ENCODE measurements at places on chromosomes 4 and X.

DNA sequence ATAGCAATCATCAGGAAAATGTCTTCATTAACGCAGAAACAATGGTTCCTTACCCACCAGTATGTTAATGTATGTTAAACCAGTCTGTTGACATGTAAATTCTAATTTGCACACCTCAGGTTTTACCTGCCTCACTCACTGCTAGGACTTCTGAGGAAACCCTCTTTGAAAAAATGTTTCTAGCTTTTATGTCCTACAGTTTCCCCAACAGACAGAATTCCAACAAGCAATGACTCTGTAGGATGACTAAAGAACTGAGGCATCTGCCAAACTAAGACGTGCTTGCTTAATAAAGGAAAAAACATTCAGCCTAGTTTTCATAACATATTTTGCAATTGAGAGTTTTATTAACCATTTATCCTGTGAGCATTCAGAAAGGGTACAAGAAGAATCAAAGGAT lies 20.6 kb upstream of the SOX3 start:
- DNase-seq = no peak

- DNase-seq = no peak
These were observed 147.5 kb downstream of the TSPAN5 start for GRCh38 chr4:98510757-98511517.

- no peak for DNase-seq
These were observed 37.2 kb downstream of the CXXC4 start for GRCh38 chr4:104457308-104457981.

DNA sequence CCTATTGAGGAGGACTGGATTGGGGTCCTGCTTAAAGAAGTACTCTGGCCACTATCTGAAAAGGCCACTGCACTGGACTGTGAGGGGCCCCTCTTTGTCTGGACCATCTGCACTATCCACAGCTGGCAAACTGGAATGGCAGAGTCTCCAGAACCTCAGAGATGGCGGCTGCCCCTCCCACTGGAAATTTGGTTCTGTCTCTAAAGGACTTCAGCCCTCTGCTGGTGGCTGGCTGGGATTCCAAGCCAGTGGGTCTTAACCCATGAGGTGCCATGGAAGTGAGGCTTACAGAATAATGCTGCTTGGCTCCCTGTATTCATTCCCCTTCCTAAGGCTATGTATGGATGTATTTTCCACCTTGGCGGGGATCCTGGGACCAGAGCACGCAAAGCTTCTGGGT lies 41.6 kb upstream of the CYLC1 start:
- DNase-seq = no peak

GRCh38 chr4:150782311-150782710 lies 200.4 kb downstream of the MAB21L2 start:
- no peak for DNase-seq

DNA sequence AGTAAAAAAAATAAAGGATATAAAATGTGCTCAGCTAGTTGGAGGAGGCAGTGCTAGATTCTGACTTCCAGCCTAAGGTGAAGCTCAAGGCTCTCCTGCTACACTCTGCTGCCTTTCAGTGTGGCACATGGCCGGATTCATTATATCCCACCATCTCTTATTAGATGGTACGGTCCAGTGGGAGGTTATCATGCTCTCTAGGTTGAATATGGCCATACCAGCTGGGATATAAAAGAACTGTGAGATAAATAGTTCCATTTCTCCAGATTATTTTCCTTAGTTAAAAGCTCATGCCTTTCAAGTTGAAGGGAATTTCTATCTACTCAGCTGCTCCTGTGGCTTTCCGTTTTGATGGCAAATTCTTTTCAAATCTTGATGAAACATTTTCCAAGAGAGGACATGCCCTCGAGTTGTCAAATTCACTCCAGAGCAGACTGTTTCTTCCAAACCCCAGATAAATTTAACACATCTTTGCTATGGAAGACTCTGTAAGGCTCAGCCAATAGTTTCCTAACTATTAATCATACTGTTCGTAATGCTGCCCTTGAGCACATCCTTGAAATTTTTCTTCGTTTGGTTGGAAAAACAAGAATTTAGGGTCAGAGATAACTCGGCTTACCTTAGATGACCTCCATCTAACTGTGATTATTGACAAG lies 2.2 kb upstream of the MGARP start:
- DNase-seq = no peak

DNA sequence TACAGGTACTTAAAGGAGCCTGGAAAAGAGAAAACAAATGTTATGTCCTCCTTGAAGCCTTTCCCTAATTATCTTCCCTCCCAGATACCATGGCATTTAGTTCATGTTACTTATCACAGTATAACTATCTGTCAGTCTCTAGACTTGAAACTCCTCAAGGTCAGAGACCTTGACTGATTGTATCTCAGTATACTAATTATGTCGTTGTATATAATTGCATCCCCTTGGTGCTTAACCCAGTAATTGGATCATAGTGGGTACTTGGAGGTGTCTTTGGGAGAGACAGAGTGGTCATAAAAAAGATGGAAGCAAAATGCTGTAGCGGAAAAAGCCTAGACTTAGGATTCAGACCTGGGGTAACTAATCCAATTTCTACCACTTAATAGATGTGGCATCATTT lies 8.1 kb downstream of the IGBP1 start:
- no peak for DNase-seq

DNA sequence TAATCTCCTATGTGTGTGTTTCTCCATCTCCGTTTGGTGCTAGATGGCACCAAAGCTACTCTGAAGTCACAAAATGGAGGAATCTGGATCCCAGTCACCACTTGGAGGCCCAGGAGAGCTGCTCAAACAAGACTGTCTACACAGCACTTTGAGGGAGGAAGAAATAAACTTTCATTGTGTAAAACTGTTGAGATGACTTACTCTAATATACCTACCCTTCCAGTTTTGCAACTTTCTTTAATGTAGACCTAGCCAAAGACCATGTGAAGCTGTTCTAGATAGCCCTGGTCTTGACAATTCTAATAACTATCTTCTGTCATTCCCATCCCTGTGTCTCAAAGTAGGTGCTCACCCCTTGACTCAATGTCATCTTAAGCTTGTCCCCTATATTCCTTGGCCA lies 52.8 kb upstream of the TAB3 start:
- no peak for DNase-seq

- no peak for DNase-seq
These were observed 247.0 kb downstream of the BANK1 start for GRCh38 chr4:102037566-102037965.

GRCh38 chrX:13607996-13608365 lies 38.6 kb downstream of the EGFL6 start:
- no peak for DNase-seq

DNA sequence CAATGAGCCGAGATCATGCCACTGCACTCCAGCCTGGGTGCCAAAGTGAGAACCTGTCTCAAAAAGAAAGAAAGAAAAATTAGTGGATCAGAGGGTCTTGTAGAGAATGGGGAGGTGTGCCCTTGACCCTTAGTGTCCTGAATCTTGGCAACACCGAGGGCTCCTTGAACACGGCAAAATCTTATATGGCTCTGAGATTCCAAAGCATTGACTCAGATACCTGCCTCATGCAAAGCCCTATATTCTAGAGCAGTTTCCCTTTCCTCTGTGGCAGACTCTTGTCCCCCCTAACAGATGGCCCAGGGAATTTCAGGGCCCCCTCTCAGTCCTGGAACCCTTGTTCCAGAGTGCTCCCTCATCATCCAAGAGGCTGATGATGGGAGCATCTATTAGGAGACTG lies 6.8 kb downstream of the CLDN2 start:
- no peak for DNase-seq

DNA sequence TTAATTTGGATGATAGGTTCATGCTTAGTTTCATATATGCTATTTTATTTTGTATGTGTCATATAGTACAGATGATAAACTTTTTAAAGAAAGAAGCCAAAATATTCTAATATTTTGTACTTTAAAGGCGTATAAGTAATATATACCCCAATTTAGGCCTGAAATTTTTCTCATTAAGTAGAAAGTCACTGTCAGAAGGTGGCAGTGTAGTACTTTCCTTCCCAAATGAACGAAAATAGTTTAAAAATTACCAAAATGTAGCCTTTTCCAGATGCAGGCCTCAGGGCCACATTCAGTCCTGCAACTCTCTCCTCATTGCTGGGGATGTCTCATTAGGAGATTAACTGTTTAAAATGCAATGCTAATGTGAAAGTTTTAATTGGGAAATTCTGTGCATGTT lies 1263.6 kb downstream of the C4orf33 start:
- no peak for DNase-seq

GRCh38 chr4:41528512-41529205 lies 9.3 kb upstream of the LIMCH1 start:
- DNase-seq = no peak

DNA sequence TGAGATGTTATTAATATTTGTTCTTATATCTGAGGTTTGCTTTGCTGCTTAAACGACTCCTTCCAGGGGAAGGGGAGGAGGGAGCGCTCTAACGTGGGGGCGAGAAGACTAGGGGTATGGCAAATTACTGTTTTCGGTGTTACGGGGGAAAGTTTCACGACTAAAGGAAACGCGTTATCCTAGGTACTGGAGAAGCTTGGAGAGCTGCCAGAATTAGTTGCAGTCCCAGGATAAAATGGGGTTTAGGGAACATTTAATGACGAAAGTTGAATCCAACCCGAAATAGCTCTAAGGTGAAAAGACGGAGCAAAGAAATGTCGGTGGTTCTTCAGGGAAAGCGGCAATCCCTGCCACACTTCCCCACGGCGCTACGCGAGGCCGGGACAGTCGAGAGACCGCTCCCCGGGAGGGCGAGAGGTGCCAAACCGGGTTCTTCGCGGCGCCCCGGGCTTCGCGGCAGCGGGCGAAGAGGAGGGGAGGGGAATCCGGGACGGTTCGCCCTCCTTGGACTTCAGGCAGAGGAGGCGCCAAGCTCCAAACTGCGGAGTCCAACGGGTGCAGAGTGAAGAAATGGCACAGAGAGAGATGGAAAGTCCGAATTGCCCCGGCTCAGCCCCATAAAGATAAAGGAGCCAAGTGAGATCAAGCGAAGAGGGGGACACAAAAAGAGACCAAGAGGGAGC lies 724 bp downstream of the THOC2 start:
- no peak for DNase-seq

Measured in activated CD4-positive, CD25-positive, alpha-beta regulatory T cell (primary cell).